ENCODE measurements at places on chromosomes 5 and 9.

GRCh38 chr5:55868846-55869245, 17.7 kb downstream of the IL31RA start:
- no peak for DNase-seq

GRCh38 chr9:134875371-134875770, 5.2 kb upstream of the FCN2 start:
- no peak for DNase-seq

DNA sequence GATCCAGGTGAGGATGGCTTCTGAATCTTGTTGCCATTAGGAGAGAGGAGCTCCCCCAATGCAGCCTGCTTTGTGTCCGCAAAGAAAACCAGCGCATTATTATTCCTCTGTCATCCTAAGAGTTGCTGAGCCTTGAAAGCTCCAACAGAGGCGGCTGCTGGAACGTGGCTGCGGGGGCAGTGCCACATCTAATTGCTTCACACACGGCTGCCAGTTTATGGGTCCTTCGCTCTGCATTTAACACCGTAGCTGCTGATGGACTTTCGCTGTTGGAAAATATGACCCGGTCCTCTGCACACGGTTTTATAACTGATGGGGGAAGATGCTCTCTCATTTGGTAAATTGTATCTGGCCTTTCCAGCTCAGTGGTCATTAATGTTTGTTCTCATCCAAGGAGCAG, 38.0 kb downstream of the ZNF622 start:
- no peak for DNase-seq

GRCh38 chr9:18077941-18078678, 395.8 kb upstream of the ADAMTSL1 start:
- DNase-seq, result no peak

GRCh38 chr9:8877753-8878494, 1078.3 kb upstream of the DMAC1 start:
- DNase-seq, result no peak

DNA sequence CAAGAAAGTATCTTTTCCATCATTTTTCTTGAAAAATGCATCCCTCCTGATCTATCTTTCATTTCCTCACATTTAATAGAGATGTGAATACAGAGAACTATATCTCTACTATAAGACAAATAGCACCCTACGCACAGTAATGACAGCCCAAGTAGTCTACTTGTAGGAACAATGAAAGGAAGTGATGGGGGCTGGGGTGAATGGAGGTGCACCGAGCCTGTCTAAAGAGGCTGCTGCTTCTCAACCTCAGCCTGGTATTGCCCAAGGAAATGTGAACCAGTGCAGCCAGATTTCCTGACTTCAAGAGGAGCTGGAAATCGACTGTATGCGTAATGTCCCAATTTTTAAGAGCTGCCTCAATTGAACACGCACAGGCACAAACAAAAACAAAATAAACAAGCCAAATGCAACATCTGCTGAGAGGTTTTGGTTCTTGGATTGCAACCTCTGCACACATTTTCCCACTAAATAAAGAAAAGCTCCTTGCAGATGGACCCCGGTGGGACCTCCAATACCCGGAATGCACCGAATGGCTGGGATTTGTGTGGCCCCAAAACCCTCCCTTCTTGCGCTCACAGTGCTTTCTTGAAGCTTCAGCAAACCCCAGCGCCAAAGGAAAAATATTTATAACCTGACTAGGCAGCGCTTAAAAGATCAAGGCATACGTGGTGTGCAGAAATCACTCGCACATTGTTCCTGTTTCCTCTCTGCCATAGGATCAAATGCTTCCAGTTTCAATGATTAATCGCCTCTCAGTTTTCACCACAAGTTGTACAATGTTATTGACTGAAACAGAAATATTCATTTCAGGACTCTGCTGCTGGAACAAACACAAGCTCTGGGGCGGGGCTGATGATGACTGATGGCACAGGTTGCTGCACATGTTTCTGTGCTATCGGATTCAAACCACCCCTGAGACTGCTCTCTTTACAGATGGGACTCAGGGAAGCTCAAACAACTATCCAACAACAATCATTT, 68.3 kb downstream of the KCNIP1 start:
- DNase-seq, result no peak

DNA sequence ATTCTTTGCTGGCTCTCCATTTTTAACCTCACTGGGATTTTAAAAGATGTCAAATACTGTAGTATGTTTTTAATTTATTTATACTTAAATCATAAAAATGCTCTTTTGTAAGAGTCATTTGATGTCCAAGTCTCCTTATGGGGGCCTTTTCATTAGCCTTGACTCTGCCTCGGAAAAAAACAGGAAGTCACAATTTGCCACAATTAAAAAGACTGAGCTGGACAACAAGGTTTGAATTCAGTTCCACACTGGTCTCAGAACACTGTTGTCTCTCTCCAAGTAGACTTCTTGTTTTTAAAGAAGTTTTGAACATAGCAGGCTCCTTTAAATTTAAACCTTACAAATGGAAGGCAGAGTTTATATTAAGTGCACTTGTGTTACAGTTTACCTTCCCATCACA, 444.2 kb downstream of the ACTL7B start:
- DNase-seq, result no peak

GRCh38 chr9:115815786-115816185, 337.8 kb upstream of the PAPPA start:
- no peak for DNase-seq

GRCh38 chr9:20823051-20823450, 139.0 kb downstream of the FOCAD start:
- DNase-seq, result no peak

GRCh38 chr9:92760494-92760893, 4.1 kb downstream of the BICD2 start:
- DNase-seq, result no peak

- no peak for DNase-seq
Measured at GRCh38 chr5:74850789-74851425, 15.3 kb downstream of the FAM169A start.

DNA sequence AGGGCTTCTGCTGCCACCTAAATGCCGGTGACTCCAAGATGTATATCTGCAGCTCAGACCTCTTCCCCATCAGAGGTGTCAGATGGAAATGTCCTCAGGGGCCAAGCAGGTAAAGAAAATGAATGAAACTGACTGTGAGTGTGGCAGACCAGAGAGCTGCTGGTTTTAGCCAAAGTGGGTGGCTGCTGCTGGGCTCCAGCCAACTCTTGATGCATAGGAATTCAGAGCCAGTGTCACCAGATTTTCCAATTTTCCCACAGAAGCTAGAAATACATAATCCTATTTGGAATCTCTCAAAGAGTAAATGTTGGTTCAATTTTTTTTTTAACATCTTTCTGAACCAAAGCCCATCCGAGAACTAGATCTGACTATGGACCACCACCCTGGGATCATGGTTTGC, 161.2 kb upstream of the SPRY4 start:
- DNase-seq, result no peak

- DNase-seq, result no peak
Measured at GRCh38 chr5:180624587-180624986, 24.8 kb downstream of the FLT4 start.

DNA sequence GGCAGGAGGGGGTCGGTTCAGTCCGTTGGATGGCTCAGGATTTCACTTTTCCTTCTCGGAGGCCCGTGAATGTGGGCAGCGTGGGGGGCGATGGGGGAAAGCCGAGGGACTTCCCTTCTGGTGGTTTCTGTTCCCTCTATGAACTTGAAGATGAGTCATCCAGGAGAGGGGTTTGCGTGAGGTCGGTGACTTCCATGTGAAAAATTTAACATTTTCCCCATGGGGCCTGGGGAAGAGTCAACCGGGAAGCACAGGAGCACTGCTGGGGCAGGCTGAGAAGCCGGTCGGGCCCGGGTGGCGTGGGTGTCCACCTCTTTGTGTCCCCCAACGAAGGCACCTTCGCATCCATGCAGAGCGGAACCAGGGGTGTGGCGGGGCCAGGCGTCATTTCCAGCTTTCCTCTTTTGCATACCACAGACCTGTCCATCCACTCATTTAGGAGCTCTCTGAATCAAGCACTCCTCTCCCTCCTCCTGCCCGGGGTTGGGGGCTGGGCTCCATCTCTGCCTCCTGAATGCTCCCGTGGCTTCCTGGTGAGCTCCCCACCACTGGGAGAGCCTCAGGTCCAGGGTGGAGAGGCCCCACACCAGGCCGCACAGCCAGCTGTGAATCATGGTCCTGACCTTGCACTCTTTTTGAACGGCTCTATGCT, 68.4 kb downstream of the ANKRD33B start:
- no peak for DNase-seq

DNA sequence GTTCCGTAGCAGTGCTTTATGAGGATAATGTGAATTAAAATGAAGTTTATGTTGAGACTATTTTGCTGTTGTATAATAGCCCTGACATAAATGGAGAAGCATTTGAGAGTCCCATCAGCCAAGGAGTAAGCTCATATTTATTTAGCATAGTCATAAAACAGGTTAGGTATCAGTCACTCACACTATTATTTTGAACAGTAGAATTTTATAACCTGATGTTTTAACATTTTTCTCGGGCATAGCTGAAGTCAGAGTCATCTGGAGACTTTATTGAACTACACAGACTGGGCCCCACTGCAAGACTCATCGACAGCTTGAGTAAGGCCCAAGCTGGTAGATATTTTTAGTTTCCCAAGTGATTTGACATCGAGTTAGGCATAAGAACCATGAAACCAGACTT, 620.3 kb upstream of the WWC1 start:
- DNase-seq, result no peak

DNA sequence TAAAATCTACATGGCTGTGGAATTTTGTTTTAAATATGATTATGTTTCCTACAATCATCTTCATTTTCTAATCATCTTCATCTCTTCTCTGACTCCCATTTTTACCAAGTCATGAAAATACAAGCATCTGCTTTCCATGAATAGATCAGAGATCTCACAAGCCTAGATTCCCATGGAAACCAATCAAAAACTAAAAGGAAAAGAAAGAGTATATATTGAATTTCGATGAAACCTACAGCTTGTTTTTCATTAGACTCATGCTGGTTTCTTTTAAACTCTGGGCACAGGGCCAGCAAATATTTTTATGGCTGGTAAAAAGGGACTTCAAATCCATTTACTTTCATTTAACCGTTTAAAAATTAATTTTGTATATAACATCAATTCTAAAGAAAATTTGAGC, 51.2 kb downstream of the INVS start:
- DNase-seq, result peak; percentile 54

DNA sequence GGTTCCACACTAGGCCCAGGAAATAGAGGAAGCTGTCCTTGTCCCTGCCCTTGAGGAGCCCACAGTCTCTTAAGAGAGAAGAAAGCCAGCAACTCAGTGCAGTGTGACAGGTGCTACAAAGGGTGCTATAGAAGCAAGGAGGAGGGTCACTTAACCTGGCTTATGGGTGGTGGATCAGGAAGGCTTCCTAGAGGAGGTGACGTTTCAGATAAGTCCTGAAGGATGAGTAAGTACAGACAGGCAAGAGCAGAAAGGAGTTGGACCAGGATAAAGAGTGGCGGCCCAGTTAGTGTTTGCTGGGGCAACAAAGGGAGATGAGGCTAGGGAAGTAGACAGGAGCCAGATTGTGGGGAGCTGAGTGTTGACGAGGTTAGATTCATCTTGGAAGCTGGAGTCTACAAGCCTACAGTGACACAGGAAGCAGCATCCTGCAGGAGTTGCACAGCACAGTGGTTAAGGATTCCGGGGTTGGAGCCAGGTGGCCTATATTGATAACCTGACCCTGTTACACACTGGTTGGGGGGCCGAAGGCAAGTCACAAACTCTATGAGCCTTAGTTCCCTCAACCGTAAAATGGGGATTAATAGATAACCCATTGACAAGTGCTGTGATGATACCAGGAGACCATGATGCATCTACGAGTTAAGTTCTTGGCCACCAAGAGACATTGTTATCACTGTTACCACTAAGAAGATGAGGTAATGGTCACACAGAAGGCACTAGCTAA, 5.4 kb upstream of the LHX6 start:
- no peak for DNase-seq

- DNase-seq, result no peak
Measured at GRCh38 chr9:114207034-114207810, 51.9 kb downstream of the COL27A1 start.
